ENCODE measurements at places on chromosomes 16 and 17. TPM values are rescaled to one million over a fixed set of nuclear protein-coding genes. Genes with fewer than 3 reads are reported as not detected.

- no peak for DNase-seq
These were observed 28.7 kb upstream of the CRISPLD2 start for GRCh38 chr16:84791088-84791487.

DNA sequence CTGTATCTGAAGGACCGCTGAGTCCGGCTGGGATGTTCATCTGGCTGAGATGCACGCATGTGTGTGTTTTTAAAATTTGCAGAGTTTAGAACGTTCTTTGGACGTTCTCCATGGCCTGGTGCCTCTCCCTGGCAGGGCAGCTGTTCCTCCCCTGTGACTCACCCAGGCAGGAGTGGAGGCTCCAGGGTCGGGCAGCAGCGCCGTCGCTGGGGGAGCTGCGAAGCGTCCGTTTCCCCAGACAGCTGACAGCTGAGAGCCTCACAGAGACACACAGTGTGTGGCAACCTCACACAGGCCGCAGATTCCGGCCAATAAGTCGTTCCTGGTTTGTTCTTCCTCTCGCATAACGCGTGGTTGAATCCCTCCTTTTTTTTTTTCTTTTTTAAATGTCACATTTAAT, 80.6 kb downstream of the OR1D5 start:
- peak; percentile 77 for DNase-seq

GRCh38 chr16:48451323-48451722, 66.1 kb upstream of the SIAH1 start:
- no peak for DNase-seq

DNA sequence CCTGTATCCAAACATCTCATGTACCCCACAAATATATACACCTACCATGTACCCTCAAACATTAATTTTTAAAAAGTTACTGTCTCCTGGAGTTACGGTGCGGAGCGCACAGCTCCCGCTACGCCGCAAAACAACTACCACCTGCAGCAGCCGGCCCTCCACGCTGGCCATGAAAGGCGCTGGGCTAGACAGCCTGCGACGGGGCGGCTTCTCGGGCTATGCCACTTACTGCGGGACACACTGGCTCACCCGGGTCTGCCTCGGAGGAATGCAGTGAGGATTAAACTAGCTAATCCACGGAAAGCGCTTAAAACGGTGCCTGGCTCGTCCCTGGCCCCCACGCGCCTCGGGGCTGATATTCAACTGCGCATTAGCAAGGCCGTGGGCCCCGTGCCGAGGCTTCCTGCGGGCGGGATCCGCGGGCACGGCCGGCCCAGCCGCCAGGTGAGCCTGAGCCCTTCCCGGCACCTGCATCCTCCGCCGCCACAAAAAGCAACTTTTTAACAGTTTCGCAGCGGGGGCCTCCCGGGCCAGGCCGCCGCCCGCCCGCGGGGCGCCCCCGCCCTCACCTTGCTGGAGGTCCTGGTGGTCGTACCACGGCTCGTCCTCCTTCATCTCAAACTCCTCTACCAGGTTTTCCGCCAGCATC, 633 bp downstream of the CDR2 start:
- no peak for DNase-seq

GRCh38 chr16:27853651-27854050, 209.9 kb downstream of the GSG1L start:
- no peak for DNase-seq

DNA sequence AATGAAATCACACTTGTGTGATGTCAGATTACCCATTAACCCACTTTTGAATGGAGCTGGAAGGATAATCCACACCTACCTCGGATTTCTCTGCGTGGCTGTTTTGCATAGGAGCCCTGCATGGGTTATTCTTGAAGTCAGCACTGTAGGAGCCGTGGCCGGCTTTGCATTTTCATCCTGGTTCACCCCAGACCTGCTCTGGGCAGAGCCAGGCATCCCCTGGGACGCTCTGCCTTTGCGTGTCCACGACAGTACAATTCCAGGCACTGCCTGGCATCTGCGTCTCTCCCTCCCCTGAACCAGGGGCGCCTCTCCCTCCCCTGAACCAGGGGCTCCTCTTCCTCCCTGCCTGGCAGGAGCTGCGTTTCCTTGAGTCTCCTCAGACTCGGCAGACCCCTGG, 29.7 kb upstream of the ZNF750 start:
- DNase-seq, result no peak

GRCh38 chr17:9895923-9896322, 9.1 kb downstream of the RCVRN start:
- DNase-seq, result no peak

DNA sequence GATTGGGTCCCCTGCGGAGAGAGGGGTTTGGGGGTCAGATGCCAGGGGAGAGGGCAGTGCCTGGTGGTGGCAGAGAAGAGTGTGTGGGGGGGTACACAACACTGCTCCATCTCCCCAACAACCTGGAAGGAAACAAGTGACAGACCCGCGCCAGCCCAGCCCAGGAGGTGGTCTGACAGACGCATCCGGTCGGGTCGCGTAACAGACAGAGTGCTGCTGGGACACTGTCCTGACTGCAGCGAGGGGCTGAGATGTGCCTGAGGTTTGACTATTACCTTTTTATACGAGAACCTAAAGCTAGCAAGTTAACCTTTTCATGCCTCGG, 16.2 kb downstream of the UNC13D start:
- DNase-seq, result no peak

GRCh38 chr17:79597996-79598895, 12.6 kb downstream of the RBFOX3 start:
- DNase-seq, result peak; percentile 36

DNA sequence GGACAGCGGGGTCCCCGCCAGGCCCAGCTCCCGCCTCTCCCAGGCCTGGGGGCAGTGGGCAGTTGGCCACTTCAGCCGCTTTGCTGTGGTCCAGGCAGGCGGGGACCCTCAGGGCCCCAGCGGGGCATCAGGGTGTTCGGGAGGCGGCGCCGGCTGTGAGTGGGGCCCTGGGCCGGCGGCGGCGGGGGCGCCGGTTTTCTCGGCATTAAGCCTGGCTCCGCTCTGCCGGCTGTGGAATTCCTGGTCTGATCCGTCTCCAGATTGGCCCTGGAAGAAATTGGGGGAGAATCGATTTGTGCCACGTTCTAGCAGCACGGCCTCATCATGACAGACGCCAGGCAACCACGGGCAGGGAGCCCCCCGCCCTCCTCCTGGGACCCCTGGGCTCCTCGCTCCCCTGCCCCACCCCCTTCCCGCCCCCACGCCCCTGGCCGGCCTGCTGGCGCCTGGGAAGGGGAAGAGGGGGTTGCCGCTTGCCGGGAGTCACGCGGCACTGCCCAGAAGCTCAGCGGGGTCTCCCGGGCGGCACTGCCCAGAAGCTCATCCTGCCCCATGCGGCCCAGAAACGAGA, 28.6 kb upstream of the SSTR5 start:
- no peak for DNase-seq

DNA sequence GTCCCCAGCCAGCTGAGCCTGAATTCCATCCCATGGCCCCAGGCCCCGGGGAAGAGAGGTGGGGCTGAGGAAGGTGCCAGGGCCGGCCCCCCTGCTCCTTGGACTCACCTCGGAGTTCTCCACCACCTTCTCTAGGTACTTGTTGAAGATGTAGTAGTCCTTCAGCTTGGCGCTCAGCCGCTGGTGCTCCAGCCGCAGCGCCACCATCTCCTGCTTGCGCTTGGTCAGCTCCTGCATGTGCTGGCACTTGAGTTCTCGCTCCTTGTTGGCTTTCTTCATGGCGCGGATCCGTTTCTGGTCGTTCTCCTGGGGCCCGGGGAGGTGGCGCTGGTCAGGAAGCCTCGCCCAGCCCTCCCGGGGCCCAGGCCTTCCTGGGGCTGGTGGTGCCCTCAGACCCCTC, 3.3 kb downstream of the CCDC42 start:
- no peak for DNase-seq

- DNase-seq, result no peak
These were observed 22.3 kb upstream of the HLF start for GRCh38 chr17:55242476-55242875.

DNA sequence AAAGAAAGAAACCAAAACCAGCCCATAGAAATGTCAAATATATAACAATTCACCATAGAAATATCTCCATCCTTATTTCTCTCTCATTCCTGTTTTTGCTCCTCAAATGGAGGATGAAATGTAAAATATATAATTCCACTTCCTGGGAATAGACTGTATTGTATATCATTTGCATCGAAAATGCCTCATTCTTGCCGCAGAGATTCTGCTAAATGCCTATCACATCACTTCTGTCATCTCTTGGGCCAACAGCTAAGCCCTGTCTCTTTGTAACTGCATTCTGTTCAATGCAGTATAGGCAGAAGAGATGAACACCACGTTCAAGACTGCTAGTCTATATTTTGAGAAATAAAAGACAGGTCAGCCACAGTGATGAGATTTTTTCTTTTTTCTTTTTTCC, 956.3 kb upstream of the SOX9 start:
- DNase-seq, result no peak

TM4SF5 gene
- polyA plus RNA-seq, result 1.2 TPM

RND2 gene
- polyA plus RNA-seq, result 0.37 TPM

LDHD gene
- polyA plus RNA-seq, result 0.83 TPM

PLK1 gene
- polyA plus RNA-seq, result 117 TPM

CRYBA1 gene
- 0.12 TPM for polyA plus RNA-seq

MYH13 gene
- not detected for polyA plus RNA-seq

MMP28 gene
- 6.6 TPM for polyA plus RNA-seq

CTRB2 gene
- polyA plus RNA-seq, result not detected

Measured in A549 (cell line).